ENCODE measurements at places on chromosomes 4 and X.

- peaks cover 13% of the 10 kb centered on the region for H3K27me3 ChIP-seq
- no peak for DNase-seq
- no peak overlapping the region for H3K4me3 ChIP-seq
- H3K27ac ChIP-seq = peak overlapping the region; percentile 38
- H3K36me3 ChIP-seq = no peaks in the 10 kb centered on the region
These were observed 64.4 kb downstream of the ASMT start for GRCh38 chrX:1679238-1679637.

DNA sequence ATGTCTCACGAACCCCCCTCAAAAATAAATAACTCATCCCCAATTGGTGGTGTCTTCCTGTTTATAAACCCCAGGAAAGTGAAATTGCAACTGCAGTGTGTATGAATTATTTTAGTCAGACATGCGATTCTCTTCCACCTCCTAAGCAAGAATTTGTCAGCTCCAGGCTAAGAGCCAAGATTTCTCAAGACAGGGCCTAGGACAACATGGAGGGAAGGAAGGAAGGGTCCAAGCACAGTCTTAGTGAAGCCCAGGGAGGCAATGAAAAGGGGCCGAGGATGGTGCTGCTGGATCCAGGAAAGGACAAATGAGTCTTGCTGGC lies 20.0 kb downstream of the SH3KBP1 start:
- peak overlapping the region; percentile 50 for H3K27ac ChIP-seq
- H3K4me3 ChIP-seq = no peak overlapping the region
- peaks cover 4% of the 10 kb centered on the region for H3K27me3 ChIP-seq
- DNase-seq = no peak
- peaks cover 50% of the 10 kb centered on the region for H3K4me1 ChIP-seq

- DNase-seq = no peak
- no peak overlapping the region for H3K27ac ChIP-seq
- H3K36me3 ChIP-seq = peaks cover 5% of the 10 kb centered on the region
- no peak overlapping the region for H3K4me3 ChIP-seq
These were observed 37.7 kb downstream of the RHOH start for GRCh38 chr4:40234519-40235039.

DNA sequence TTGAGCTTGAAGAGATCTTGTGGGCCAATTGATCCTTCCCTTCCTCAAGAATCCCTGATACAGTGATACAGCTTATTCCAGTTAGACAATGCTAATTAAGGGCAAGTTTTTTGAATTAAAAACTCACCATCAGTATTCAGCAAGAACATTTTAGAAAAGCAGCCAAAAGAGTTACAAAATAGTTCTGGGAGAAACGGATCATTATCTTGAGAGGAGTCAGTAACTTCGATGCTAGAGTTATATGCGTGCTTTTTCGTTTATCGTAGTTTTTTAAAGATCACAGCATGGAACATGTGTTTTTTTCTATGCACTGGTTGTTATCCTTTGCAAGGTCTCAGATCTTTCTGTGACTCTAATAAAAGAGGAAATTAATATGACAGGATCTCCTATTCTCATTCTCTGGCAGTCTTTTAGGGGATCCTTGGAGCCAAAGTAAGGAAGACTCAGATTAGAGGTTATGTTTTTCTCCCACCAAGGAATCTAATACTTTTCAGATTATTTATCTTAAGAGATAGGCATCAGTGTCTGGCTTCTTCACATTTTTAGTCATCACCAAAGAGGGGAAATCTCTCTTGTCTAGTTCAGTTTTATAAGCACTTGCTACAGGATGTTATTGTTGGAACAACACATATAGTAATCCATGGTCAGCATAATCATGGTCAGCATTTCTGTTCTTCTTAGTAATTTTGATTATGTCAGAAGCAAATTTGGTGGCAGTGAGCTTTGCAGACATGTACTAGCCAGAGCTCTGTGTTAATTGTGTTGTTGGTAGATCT lies 109.7 kb downstream of the PDLIM5 start:
- peak overlapping the region; percentile 64 for H3K27ac ChIP-seq
- peaks cover 60% of the 10 kb centered on the region for H3K36me3 ChIP-seq
- H3K4me3 ChIP-seq = no peak overlapping the region

- H3K36me3 ChIP-seq = no peaks in the 10 kb centered on the region
- H3K4me1 ChIP-seq = no peaks in the 10 kb centered on the region
- no peak overlapping the region for H3K4me3 ChIP-seq
- no peak for DNase-seq
- H3K27me3 ChIP-seq = no peaks in the 10 kb centered on the region
These were observed 325.9 kb upstream of the PABPC5 start for GRCh38 chrX:91108761-91109160.

- peaks cover 27% of the 10 kb centered on the region for H3K36me3 ChIP-seq
- H3K27ac ChIP-seq = peak overlapping the region; percentile 98
- peaks cover 25% of the 10 kb centered on the region for H3K4me1 ChIP-seq
- no peaks in the 10 kb centered on the region for H3K27me3 ChIP-seq
These were observed 313.0 kb downstream of the ARHGAP10 start for GRCh38 chr4:148044912-148045352.

DNA sequence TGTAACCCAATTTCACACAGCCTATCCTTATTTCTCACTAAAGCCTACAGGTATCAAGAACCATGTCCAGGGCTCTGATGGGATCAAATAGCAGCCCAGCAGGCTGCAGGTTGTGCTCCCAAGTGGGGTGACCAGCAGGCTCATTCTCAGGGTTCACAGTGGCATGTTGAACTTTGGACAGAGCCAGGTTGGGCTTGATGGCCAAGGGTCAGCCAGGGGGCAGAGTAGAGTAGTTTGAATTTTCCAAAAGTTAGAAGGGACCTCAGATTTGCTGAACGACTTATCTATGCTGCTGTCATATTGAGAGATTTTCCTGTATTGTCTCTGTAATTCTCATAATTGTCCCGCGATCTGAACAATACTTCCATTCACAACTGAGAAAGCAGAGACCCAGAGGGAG lies 310.8 kb upstream of the BOD1L1 start:
- H3K4me3 ChIP-seq = no peak overlapping the region
- DNase-seq = no peak
- H3K4me1 ChIP-seq = no peaks in the 10 kb centered on the region

GRCh38 chrX:35800474-35800873 lies 2.3 kb downstream of the MAGEB16 start:
- peaks cover 3% of the 10 kb centered on the region for H3K27me3 ChIP-seq
- no peaks in the 10 kb centered on the region for H3K36me3 ChIP-seq
- H3K4me3 ChIP-seq = no peak overlapping the region
- DNase-seq = no peak
- H3K4me1 ChIP-seq = no peaks in the 10 kb centered on the region
- peak overlapping the region; percentile 16 for H3K27ac ChIP-seq

DNA sequence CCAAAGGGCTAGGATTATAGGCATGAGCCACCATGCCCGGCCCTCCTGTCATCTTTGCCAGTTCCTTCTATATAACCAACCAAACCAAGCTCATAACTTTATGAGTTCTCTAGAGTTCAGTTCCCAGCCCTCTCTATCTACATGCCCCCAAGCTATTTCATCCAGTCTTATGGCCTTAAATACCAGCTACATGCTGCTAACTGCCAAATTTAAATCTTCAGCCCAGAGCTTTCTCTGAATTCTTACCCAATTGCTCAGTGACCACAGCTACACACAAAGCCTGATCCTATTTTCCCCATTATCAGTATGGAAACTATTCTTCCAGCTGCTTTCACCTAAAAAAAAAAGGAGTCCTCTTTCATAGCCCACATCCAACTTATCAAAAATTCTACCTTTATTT lies 23.1 kb downstream of the TMEM184C start:
- no peak overlapping the region for H3K4me3 ChIP-seq
- H3K27ac ChIP-seq = no peak overlapping the region
- H3K4me1 ChIP-seq = no peaks in the 10 kb centered on the region
- DNase-seq = no peak
- H3K36me3 ChIP-seq = peaks cover 77% of the 10 kb centered on the region
- H3K27me3 ChIP-seq = peaks cover 3% of the 10 kb centered on the region

DNA sequence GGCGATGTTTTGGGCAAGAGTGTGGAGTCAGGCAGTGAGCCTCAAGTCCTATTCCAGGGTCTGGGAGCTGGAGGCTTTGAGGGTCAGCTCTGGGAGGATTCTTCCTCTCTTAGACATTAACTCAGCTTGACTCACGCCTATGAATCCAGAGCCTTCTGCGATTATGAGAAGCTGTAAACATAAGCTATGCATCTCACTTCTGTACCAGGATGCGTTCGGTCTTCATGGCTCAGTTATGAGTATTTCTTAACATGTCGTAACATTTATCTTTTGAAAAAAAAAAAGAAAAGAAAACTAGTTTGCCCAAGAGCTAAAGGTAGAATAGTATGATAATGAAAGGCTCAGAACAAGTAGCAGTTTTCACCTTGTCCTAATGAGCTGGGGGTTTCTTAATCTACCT lies 4.6 kb downstream of the SHROOM2 start:
- no peak overlapping the region for H3K27ac ChIP-seq
- DNase-seq = no peak
- peaks cover 37% of the 10 kb centered on the region for H3K4me1 ChIP-seq
- H3K27me3 ChIP-seq = peaks cover 25% of the 10 kb centered on the region

DNA sequence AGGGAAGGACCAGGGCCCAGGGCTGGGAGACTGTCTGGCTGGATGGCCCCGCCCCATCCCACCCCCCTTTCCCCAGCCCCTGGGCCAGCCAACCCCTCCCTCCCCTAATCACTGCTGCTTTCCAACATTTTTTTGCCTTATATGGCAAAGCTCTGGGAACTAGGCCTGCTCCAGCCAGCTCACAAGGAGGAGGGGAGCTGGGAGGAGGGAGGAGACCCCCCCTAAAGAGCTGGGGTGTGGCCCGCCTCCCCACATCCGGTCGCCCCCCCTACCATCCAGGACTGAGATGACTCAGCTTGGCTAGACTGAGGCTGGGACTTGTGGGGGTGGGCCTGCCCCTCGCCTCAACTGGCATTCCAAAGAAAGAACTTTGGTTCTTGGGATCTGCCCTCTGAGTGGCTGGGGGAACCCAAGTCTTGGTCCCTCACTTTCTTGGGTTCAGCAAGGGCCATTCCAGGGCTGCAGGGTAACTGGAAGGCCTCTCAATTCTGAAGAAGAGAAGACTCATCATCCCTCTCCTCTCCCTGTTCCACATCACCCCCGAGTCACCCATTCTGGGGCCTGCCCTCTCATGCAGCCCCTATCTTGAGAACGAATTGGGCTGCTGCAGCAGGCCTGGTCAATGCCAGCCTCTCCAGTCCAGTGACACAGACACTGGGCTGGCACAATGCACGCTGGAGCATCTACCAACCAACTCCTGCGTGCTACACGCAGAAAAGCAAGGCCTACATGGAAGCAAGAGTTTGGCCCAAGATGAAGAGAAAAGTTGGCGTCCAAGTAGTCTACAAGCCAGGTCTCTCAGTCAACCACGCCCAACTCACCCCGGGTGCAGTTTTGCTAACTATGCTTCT lies 4.8 kb downstream of the FLNA start:
- no peaks in the 10 kb centered on the region for H3K27me3 ChIP-seq
- peak; percentile 51 for DNase-seq
- H3K27ac ChIP-seq = peak overlapping the region; percentile 80
- peak overlapping the region; percentile 90 for H3K4me3 ChIP-seq
- H3K36me3 ChIP-seq = peaks cover 8% of the 10 kb centered on the region

- peaks cover 83% of the 10 kb centered on the region for H3K36me3 ChIP-seq
- no peak overlapping the region for H3K27ac ChIP-seq
- DNase-seq = no peak
- peaks cover 42% of the 10 kb centered on the region for H3K4me1 ChIP-seq
- H3K4me3 ChIP-seq = peak overlapping the region; percentile 38
These were observed 7.6 kb downstream of the UBE2D3 start for GRCh38 chr4:102819588-102820365.

DNA sequence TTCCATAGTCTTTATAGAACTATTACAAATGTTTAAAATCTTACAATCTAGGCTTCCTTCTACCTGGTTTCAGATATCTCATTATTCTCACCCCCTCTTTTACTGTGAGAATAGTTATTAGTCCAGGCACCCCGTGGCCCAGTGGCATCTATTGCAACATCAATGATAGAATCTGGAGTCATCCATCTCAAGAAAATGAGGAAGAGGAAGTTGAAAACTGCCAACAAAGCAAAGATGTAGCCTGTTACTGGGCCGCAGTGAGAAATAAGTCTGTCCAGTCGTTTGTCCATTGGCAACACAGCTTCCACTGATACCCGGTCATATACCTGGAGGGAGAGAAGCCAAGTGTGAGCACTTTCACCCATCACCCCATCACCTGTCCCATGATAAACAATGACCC lies 6.0 kb upstream of the ASB11 start:
- no peak overlapping the region for H3K4me3 ChIP-seq
- peaks cover 16% of the 10 kb centered on the region for H3K36me3 ChIP-seq

- no peak overlapping the region for H3K4me3 ChIP-seq
- no peak overlapping the region for H3K27ac ChIP-seq
- DNase-seq = no peak
- H3K36me3 ChIP-seq = no peaks in the 10 kb centered on the region
- H3K4me1 ChIP-seq = peaks cover 3% of the 10 kb centered on the region
These were observed 261.4 kb downstream of the DHX15 start for GRCh38 chr4:24322995-24323394.

- no peaks in the 10 kb centered on the region for H3K36me3 ChIP-seq
- H3K4me3 ChIP-seq = no peak overlapping the region
- peaks cover 3% of the 10 kb centered on the region for H3K27me3 ChIP-seq
- no peak for DNase-seq
- H3K4me1 ChIP-seq = no peaks in the 10 kb centered on the region
- no peak overlapping the region for H3K27ac ChIP-seq
These were observed 1005.8 kb downstream of the PCDH18 start for GRCh38 chr4:136526517-136526916.

GRCh38 chrX:96685210-96686099 lies 813 bp downstream of the DIAPH2 start:
- peak overlapping the region; percentile 16 for H3K27ac ChIP-seq
- peaks cover 32% of the 10 kb centered on the region for H3K4me1 ChIP-seq
- peaks cover 3% of the 10 kb centered on the region for H3K27me3 ChIP-seq

DNA sequence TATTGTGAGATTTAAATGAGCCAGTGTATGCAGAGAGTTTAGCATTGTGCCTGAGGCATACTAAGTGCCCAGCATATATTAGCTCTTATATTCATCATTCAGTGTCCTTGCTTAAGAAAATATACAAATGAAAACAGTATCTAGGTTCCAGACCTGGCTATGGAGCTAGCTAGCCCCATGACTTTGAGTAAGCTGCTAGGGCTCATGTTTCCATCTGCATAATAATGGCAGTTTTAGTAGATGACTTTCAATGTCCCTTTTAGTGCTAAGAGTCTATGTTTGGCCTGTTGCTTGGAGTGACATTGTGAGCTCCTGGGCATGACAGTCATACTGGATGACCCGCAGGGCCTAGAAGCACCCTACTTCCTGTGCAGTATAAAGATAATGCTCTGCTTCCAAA lies 435.3 kb downstream of the ZIC3 start:
- H3K4me3 ChIP-seq = no peak overlapping the region
- no peak for DNase-seq
- H3K4me1 ChIP-seq = peaks cover 11% of the 10 kb centered on the region
- no peak overlapping the region for H3K27ac ChIP-seq

DNA sequence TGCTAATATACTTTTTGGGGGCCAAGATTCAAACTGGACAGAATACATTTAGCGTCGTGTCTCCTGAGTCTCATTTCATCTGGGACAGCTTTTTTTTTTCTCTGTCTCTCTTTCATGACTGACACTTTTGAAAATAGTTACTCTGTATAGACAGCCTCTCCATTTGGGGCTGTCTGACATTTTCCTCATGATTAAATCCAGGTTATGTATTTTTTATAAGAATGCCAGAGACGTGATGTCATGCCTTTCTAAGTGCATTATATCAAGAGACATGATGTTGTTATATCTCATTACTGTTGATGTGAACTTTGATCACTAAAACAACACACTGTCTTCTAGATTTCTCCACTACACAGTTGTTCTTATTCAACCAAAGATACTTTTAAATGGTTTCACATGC lies 199.0 kb downstream of the BANK1 start:
- DNase-seq = no peak
- no peak overlapping the region for H3K4me3 ChIP-seq
- no peaks in the 10 kb centered on the region for H3K27me3 ChIP-seq
- H3K36me3 ChIP-seq = no peaks in the 10 kb centered on the region
- no peak overlapping the region for H3K27ac ChIP-seq

Data from nephron progenitor cell (in vitro differentiated cells).